ENCODE measurements at places on chromosomes 4 and X.

GRCh38 chr4:185227713-185228278, 18.4 kb downstream of the SNX25 start:
- no peak for DNase-seq

- no peak for DNase-seq
Measured at GRCh38 chrX:12979616-12980015, 4.7 kb downstream of the TMSB4X start.

GRCh38 chr4:37666625-37667071, 19.5 kb downstream of the RELL1 start:
- DNase-seq, result peak; percentile 33

GRCh38 chr4:139987502-139987850, 166.5 kb downstream of the MAML3 start:
- DNase-seq, result peak; percentile 15

GRCh38 chr4:38526412-38526811, 137.6 kb upstream of the KLF3 start:
- DNase-seq, result no peak

DNA sequence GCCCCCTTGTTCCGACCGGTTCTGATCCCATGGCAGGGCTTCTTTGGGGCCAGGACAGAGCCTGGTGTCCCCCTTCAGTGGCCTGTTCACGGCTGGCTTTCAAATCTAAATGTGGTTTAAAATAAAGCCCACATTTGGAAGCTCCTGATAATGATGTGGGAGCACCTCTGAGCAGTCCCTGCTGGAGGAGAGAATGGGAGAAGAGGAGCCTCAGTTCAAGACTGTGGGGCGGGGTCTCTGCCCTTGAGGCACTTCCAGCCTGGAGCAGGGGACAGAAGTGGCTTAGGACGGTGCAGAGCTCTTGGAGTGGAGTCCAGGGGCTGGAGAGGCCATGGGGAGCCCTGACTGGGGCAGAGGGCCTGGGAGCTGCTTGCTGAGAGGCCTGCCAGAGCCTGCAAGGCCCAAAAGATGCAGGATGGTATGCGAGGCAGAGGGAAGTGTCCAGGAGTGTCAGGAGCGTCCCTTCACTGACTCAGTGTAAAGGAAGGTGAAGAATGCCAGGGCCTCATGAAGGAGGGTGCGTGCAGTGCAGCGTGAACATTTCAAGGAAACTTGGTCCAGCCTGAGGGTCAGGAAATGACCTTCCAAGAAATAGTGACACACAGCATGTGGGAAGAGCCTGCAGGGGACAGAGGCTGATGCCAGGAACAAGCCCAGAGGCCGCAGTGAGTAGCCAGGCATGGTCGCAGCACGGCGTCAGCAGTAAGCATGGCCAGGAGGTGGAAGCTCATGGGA, 21.1 kb upstream of the TADA2B start:
- DNase-seq, result no peak

DNA sequence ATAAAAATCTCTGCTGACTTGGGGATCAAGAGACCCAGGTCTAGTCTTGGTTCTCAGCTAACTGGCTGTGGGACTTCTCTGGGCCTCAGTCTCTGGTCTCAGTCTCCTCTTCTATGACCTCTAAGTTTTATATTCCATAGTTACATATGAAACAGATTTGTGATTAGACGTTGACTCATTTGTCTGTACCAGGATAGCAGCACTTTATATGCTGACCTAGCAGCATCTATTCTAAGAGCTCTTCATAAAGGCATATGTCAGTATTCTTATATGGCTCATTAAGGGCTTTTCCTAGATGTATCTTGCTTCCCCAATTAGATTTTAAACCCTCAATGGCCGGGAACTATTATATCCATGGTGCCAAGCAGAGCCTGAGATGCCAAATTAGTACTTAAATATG, 12.7 kb downstream of the GRPR start:
- no peak for DNase-seq

DNA sequence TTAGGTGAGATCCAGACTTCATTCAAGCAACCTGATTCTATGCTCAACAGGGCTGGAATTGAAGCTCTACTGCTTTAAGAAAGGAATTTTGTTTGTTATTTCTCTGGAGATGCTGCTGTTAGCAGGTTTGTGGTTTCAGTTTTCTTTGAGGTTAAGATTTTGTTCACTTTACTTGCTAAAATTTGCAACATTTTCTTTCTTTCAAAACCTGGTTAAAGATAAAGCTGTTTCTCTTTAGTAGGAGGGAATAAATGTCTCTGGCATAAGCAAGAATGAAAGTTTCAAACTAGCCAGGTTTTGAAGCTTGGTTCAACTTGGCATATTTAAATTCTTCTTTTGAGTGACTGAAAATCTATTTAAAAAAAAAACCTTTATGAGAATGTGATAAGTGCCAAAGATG, 660.6 kb upstream of the NR3C2 start:
- no peak for DNase-seq

DNA sequence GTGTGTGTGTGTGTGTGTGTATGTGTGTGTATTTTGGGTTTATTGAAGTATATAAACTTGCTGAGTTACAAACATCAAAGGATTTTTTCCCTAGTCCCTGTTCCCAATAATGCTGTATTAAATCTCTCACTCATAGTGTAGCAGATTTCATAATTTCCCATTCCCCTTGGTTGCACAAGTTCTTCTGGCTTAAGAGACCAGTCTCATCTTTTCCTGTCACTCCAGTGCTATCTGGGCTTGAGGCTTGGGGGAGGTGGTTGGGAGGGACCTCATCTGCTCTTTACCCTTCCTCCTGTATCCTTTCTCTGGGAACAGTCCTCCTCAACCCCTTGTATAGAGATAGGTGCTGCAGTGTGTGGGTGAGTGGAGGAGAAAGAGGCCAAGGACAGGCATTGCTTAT, 285.4 kb upstream of the BOD1L1 start:
- DNase-seq, result no peak

- no peak for DNase-seq
Measured at GRCh38 chr4:3401436-3402171, 40.2 kb upstream of the HGFAC start.

GRCh38 chr4:184355111-184355604, 119.2 kb downstream of the IRF2 start:
- no peak for DNase-seq

- no peak for DNase-seq
Measured at GRCh38 chr4:153154007-153154975, 50.0 kb upstream of the TRIM2 start.

GRCh38 chrX:75748431-75748830, 36.6 kb downstream of the MAGEE2 start:
- DNase-seq, result no peak

DNA sequence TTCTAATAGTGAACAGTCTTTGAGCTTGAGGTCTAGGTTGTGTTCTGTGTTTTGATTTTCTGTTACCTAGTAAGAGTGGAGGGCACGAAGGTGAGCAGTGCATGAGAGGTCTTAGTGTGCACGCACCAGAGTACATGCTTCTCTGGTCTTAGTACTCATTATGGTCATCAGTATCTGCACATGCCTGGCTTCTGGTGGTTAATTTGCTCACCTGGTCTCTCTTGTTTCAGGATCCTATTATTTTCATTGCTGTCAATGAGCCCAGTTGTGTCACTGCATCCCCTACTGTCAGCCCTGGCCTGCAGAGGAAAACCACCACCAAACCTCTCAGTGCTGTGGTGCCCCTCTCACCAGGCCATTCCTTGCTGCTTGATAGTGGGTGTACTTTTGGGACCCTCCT, 54.8 kb downstream of the NSUN7 start:
- DNase-seq, result no peak

GRCh38 chrX:94914235-94914634, 1240.2 kb downstream of the FAM133A start:
- no peak for DNase-seq
